Esophagus squamous epithelium (tissue), 5 donors: ENCODE measurements at places on chromosomes 2 and 18. TPM values are rescaled to one million over a fixed set of nuclear protein-coding genes. Genes with fewer than 3 reads are reported as not detected.

- H3K27ac ChIP-seq, result no peak overlapping the region
- peaks cover 86% of the 10 kb centered on the region for H3K36me3 ChIP-seq
- DNase-seq, result no peak
- no peaks in the 10 kb centered on the region for H3K4me1 ChIP-seq
- H3K27me3 ChIP-seq, result no peaks in the 10 kb centered on the region
- H3K4me3 ChIP-seq, result no peak overlapping the region
Observed at GRCh38 chr2:61196671-61197070, 34.7 kb downstream of the C2orf74 start.

GRCh38 chr2:3446381-3446780 is 66.9 kb downstream of the TRAPPC12 start:
- H3K4me3 ChIP-seq, result no peak overlapping the region
- no peaks in the 10 kb centered on the region for H3K4me1 ChIP-seq
- H3K36me3 ChIP-seq, result peaks cover 91% of the 10 kb centered on the region
- no peak for DNase-seq
- H3K27me3 ChIP-seq, result no peaks in the 10 kb centered on the region
- H3K27ac ChIP-seq, result no peak overlapping the region

GRCh38 chr18:33677891-33678290 is 99.9 kb downstream of the ASXL3 start:
- no peak overlapping the region for H3K27ac ChIP-seq
- H3K4me3 ChIP-seq, result no peak overlapping the region
- no peaks in the 10 kb centered on the region for H3K36me3 ChIP-seq
- DNase-seq, result no peak
- no peaks in the 10 kb centered on the region for H3K4me1 ChIP-seq
- H3K27me3 ChIP-seq, result no peaks in the 10 kb centered on the region

DNA sequence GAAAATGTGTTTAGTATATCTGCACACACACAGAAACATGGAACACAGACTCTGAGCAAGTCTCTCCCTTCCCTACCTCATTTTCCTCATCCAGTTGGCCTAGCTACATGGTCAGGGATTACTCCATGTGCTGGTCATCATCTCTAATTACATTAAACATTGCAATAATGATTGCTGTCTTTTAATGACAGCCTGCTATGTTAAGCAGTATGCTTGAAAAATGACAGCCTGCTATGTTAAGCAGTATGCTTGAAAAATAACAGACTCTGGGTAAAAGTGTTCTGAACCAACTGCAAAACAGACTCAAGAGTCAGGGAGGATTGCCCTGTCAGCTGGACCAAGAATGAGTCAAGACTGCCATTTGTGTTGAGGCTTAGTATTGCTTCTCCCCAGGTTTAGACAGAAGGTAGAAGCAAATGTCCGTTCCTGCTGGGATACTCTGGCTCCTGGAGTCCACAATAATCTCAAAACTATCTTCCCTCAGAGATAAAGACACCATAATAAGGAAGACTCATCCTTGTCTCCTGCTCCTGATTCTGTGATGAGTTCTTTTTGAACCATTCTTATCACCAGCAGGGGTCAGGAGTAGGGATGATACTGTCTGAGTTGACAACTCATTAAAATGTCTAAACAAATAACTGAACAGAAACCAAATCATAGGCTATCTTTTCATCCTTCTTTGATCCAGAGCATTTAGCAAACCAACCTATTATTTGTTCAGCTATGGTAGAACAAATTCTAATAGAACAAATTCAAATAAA is 57.7 kb downstream of the CCDC93 start:
- no peaks in the 10 kb centered on the region for H3K4me1 ChIP-seq
- no peak for DNase-seq
- H3K27ac ChIP-seq, result no peak overlapping the region

GRCh38 chr2:115491186-115491793 is 1048.8 kb downstream of the DPP10 start:
- no peak overlapping the region for H3K27ac ChIP-seq
- no peak for DNase-seq
- no peaks in the 10 kb centered on the region for H3K4me1 ChIP-seq
- no peaks in the 10 kb centered on the region for H3K27me3 ChIP-seq
- H3K4me3 ChIP-seq, result no peak overlapping the region
- no peaks in the 10 kb centered on the region for H3K36me3 ChIP-seq

DNA sequence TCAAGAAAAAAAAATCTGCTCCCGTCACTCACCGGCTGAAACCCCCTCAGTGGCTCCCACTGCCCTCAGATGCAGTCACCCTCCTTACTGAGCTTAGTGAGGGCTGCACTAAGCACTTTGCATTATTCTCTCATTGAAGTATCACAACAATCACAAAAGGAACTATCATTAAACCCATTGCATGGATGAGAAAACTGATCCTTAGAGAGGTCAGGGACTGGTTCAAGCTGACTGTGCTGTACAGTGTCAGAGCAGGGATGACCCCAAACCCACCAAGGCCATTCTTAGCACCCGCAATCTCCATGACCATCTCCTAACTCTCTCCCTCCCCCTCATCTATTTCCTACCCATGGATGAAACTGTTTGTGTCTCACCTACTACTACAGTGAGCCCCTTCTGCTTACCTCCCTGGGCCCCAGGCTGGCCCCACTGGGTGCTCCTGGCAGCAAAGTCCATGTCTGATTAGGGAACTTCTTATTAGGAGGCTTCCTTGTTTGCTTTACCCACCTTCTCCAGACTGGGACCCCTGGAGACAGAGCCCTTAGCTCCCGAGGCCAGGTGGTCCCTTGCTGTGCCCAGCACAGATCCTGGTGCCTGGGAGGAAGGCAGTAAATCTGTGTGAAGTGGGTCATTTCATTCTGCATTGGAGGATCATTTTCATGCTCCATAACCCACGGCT is 139.3 kb upstream of the ID2 start:
- no peak overlapping the region for H3K4me3 ChIP-seq
- H3K36me3 ChIP-seq, result no peaks in the 10 kb centered on the region
- peaks cover 33% of the 10 kb centered on the region for H3K4me1 ChIP-seq
- H3K27me3 ChIP-seq, result no peaks in the 10 kb centered on the region
- DNase-seq, result no peak

DNA sequence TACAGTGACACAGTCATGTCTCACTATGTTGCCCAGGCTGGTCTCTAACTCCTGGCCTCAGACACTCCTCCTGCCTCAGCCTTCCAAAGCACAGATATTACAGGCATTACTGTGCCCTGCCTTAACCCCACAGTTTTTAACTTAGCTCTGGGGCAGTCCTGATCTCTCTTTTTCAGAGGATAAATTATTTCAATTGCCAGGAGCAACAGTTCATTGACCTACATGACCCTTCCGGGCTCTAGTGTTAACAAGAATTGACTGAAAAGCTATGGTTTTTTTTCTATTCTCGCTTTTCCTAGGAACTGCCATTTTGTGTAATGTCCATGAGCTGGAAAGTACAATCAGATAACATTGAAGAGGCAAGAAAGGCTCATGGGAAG is 92.8 kb downstream of the HNRNPLL start:
- DNase-seq, result no peak
- H3K4me3 ChIP-seq, result no peak overlapping the region
- H3K27me3 ChIP-seq, result no peaks in the 10 kb centered on the region
- no peaks in the 10 kb centered on the region for H3K36me3 ChIP-seq
- peak overlapping the region; percentile 76 for H3K27ac ChIP-seq

- no peaks in the 10 kb centered on the region for H3K36me3 ChIP-seq
- no peaks in the 10 kb centered on the region for H3K27me3 ChIP-seq
- H3K4me3 ChIP-seq, result no peak overlapping the region
- no peak for DNase-seq
- H3K4me1 ChIP-seq, result peaks cover 36% of the 10 kb centered on the region
Observed at GRCh38 chr2:54952978-54953456, 97.2 kb downstream of the RTN4 start.

- no peaks in the 10 kb centered on the region for H3K27me3 ChIP-seq
- DNase-seq, result no peak
- no peak overlapping the region for H3K27ac ChIP-seq
- H3K4me1 ChIP-seq, result no peaks in the 10 kb centered on the region
- H3K4me3 ChIP-seq, result no peak overlapping the region
- no peaks in the 10 kb centered on the region for H3K36me3 ChIP-seq
Observed at GRCh38 chr2:48886919-48887318, 131.4 kb upstream of the LHCGR start.

GRCh38 chr18:62596145-62597005 is 73.5 kb downstream of the ZCCHC2 start:
- H3K36me3 ChIP-seq, result no peaks in the 10 kb centered on the region
- H3K27me3 ChIP-seq, result peaks cover 77% of the 10 kb centered on the region
- H3K4me1 ChIP-seq, result peaks cover 17% of the 10 kb centered on the region
- DNase-seq, result no peak

GRCh38 chr2:101828673-101829334 is 131.3 kb downstream of the MAP4K4 start:
- no peaks in the 10 kb centered on the region for H3K4me1 ChIP-seq
- H3K4me3 ChIP-seq, result no peak overlapping the region
- DNase-seq, result no peak
- H3K27me3 ChIP-seq, result no peaks in the 10 kb centered on the region
- peaks cover 5% of the 10 kb centered on the region for H3K36me3 ChIP-seq

- peak overlapping the region; percentile 30 for H3K27ac ChIP-seq
- H3K27me3 ChIP-seq, result no peaks in the 10 kb centered on the region
- DNase-seq, result no peak
- no peaks in the 10 kb centered on the region for H3K36me3 ChIP-seq
- H3K4me1 ChIP-seq, result peaks cover 3% of the 10 kb centered on the region
- H3K4me3 ChIP-seq, result no peak overlapping the region
Observed at GRCh38 chr2:177332026-177332991, 60.3 kb upstream of the AGPS start.

DNA sequence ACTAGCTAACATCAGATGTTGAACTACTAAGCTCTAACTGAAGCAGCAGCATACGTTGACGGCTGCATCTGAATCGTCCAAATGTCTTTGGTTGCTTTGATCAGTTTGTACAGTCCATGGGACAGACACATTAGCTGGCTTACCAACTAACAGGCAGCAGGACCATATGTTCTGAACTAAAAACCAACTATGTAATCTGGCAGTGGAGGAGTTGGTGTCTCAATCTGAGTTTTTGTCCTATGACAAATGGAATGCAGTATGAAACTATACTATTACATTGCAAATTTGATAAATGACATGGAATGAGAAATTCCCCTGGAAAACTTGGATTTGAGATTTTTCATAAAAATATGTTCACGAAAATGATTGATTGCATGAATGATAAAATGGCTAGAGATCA is 79.5 kb downstream of the EPHA4 start:
- H3K27ac ChIP-seq, result no peak overlapping the region
- H3K4me3 ChIP-seq, result no peak overlapping the region
- no peaks in the 10 kb centered on the region for H3K4me1 ChIP-seq
- no peaks in the 10 kb centered on the region for H3K36me3 ChIP-seq
- no peaks in the 10 kb centered on the region for H3K27me3 ChIP-seq

DNA sequence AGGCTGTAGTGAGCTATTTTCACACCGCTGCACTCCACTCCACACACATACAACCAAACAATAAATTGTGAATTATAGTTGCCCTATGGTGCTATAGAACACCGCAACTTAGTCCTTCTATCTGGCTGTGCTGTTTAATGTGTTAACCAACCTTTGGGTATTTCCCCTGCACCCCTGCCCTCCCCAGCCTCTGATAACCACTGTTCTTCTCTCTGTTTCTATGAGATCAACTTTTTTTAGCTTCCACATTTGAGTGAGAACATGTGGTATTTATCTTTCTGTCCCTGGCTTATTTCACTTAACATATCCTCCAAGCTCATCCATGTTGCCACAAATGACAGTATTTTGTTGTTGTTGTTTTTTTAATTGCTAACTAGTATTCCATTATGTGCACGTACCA is 32.5 kb downstream of the TET3 start:
- H3K27ac ChIP-seq, result no peak overlapping the region
- H3K27me3 ChIP-seq, result no peaks in the 10 kb centered on the region
- DNase-seq, result no peak
- H3K4me3 ChIP-seq, result no peak overlapping the region

DNA sequence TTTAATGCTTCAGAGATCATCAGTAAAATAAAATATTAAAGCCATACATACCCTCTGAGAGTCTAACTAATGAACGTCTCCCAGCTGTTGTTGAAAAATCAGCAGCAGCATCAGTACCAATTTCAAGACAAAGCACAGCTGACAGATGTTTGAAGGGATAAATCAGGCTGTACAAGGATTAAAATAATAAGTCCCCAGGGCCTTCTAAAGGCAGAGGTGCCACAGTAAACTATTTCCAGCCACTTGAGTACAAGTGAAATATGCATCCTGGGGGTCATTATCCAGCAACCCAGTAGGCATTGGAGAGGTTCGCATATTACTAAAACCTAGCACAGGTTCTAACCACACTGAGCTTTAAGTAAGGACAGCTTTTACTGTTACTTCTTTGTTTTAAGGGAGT is 76.9 kb downstream of the NXPH2 start:
- H3K36me3 ChIP-seq, result no peaks in the 10 kb centered on the region
- no peak for DNase-seq
- H3K27me3 ChIP-seq, result no peaks in the 10 kb centered on the region
- H3K4me3 ChIP-seq, result no peak overlapping the region
- no peak overlapping the region for H3K27ac ChIP-seq

DNA sequence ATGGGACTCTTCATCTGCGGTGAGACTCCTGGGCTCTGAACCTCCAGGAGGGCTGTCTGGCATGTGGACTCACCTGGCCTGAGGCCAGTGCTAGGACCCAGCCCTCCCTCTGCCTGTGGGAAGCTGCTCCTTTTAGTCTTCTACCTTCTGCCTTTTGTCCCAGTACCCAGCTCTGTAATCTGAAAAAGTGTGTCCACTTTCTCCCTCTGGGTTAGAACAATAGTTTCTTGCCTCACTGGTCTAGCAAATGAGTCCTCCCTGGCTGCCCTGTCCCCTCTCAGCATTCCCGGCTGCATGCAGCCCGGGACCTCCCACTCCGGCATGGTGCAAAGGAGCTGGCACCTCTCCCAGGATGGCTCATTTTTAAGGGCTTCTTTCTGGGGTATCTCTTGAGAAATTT is 25.9 kb downstream of the GKN2 start:
- no peaks in the 10 kb centered on the region for H3K36me3 ChIP-seq
- no peaks in the 10 kb centered on the region for H3K4me1 ChIP-seq
- no peak for DNase-seq
- no peak overlapping the region for H3K27ac ChIP-seq

DNA sequence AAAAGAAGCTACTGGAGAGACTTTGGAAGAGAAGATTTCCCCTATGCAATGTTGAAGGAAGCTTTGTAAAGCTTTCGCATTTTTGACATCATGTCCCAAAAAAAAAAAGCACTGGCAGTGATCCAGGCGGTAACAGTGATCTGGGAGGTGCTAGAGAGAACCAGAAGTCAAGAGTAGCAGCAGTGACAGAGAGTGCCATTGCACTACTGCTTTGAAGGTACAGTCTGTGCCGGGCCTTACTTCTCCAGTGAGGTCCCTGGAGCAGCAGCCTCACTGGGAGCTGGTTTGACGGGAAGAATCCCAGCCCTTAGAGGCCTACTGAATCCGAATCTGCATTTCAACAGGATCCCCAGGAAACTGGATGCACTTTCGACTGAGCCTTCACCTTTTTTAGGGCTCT is 50.9 kb upstream of the ATL2 start:
- no peak for DNase-seq
- H3K27ac ChIP-seq, result peak overlapping the region; percentile 17
- H3K4me3 ChIP-seq, result no peak overlapping the region
- H3K36me3 ChIP-seq, result no peaks in the 10 kb centered on the region
- H3K27me3 ChIP-seq, result no peaks in the 10 kb centered on the region

- H3K4me3 ChIP-seq, result no peak overlapping the region
- no peak for DNase-seq
- no peaks in the 10 kb centered on the region for H3K27me3 ChIP-seq
- peaks cover 47% of the 10 kb centered on the region for H3K36me3 ChIP-seq
Observed at GRCh38 chr2:240508832-240509545, 48.8 kb downstream of the ANKMY1 start.

Gene BOD1L2
- total RNA-seq, result not detected

Gene EN1
- total RNA-seq, result not detected

Gene C2orf78
- total RNA-seq, result not detected

Gene KCNS3
- 8.6 TPM for total RNA-seq

Gene IL1RN
- total RNA-seq, result 1,539 TPM

Gene SLC9A2
- 0.47 TPM for total RNA-seq
